ENCODE measurements at places on chromosomes 5 and 9.

- no peak for DNase-seq
Measured at GRCh38 chr5:125609011-125609410, 814.2 kb upstream of the GRAMD2B start.

GRCh38 chr5:133996683-133997252 is 8.0 kb downstream of the VDAC1 start:
- DNase-seq: no peak

DNA sequence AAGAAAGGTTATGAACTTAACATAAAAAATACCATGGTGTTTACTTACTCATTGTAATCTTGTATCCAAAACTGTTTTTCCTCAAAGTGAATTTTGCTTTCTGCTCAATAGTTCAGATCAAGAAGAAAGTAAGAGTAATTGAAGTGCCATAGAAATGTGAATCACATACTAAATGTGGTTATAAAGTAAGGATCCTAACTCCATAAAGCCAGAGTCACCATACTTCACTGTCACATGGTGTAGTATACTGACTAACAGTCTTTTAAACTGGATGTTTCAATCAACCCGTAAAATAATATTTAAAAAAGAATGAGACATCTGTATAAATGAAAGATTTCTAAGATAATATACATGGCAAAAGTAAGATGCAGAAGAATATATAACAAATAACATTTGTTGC is 72.1 kb downstream of the NIPBL start:
- DNase-seq: no peak

GRCh38 chr5:126003309-126003708 is 419.9 kb upstream of the GRAMD2B start:
- no peak for DNase-seq

DNA sequence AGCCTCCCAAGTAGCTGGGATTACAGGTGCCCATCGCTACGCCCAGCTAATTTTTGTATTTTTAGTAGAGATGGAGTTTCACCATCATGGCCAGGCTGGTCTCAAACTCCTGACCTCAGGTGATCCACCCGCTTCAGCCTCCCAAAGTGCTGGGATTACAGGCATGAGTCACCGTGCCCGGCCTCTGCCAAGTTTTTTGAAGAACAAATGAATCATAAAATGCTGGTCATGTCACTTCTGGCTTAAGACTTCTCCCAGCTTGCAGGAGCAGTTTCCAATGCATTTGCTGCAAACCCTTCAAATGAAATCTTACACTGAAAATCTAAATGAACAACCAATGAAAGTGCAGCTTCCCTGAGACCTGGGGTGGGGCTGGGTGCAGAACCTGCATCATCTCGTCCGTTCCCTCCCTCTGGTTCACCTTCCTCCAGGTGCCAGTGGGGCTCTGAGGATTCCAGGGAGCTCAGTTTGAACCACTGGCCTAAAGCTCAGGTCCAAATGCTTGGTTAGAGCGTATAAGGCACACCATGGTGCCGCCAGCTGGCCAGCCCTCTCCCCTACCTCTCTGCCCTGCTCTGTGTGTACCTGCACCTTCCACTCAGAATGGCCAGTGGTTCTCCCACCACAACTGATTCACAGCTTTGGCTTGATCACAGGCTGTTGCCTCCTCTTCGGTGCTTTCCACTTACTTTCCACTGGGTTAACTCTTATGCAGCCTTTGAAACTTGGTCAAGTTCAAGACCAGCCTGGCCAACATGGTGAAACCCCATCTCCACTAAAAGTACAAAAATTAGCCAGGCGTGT is 39.8 kb upstream of the FUBP3 start:
- no peak for DNase-seq

DNA sequence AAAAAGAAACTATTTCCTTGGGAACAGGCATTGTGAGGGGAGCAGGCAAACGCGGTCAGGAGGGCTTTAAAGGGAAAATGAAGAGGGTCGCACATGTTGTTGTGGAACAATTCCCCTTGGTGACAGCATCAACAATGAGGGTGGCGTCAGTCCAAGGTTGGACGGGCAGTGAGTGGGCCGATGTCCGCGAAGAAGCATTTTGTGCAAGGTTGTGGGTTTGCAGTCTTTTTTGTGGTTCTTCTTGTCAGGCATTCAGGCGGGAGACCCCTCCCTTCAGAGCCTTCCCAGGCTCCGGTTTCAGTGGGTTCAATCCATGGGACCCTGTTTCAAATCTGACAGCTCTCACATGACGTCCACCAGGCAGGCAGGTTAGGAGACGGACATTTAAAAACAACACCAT is 11.1 kb upstream of the SLC6A19 start:
- DNase-seq: no peak

GRCh38 chr5:56861893-56862485 is 46.6 kb downstream of the MAP3K1 start:
- no peak for DNase-seq

DNA sequence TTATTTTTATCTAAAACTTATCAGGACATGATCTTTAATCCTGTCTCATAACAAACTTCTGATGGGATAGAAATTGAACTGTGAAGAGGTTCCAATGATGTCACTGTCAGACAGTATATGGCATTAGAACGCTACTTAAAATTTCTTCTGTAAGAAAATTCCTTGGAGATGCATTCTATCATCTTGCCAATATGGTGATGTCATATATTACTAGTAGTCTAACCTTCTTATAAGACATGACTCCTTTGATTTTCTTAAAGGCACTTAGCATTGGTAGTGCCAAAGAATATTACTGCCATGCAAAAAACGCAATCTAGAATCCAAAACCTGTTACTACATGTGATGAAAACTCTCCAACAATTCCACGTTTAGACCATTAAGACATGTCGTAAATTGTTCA is 131.1 kb downstream of the SLC25A46 start:
- DNase-seq: no peak

DNA sequence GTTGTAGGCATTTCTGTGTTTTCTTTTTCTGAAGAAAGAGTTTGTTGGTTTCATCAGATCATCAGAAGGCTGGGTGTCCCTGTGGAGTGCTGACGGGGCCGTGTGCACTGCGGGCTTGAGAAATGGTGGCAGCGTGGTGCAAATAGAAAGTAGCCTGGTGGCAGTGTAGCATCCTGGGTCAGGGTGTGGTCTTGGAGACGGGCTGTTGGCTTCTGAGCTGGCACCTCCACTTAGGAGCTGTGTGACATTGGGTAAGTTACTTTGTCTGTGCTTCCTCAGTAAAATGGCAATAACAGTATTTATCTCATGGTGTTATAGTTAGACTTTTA is 10.0 kb upstream of the NDST1 start:
- DNase-seq: no peak

- peak; percentile 80 for DNase-seq
Measured at GRCh38 chr5:175517824-175518450, 39.6 kb downstream of the SFXN1 start.

GRCh38 chr5:2251751-2252150 is 369.0 kb upstream of the IRX4 start:
- no peak for DNase-seq

- no peak for DNase-seq
Measured at GRCh38 chr5:73975845-73976244, 349.8 kb downstream of the ARHGEF28 start.

GRCh38 chr9:21434202-21435014 is 5.8 kb upstream of the IFNA1 start:
- peak; percentile 30 for DNase-seq

GRCh38 chr9:20508242-20508641 is 114.1 kb downstream of the MLLT3 start:
- no peak for DNase-seq

- DNase-seq: no peak
Measured at GRCh38 chr9:133882849-133883755, 109.0 kb downstream of the VAV2 start.

DNA sequence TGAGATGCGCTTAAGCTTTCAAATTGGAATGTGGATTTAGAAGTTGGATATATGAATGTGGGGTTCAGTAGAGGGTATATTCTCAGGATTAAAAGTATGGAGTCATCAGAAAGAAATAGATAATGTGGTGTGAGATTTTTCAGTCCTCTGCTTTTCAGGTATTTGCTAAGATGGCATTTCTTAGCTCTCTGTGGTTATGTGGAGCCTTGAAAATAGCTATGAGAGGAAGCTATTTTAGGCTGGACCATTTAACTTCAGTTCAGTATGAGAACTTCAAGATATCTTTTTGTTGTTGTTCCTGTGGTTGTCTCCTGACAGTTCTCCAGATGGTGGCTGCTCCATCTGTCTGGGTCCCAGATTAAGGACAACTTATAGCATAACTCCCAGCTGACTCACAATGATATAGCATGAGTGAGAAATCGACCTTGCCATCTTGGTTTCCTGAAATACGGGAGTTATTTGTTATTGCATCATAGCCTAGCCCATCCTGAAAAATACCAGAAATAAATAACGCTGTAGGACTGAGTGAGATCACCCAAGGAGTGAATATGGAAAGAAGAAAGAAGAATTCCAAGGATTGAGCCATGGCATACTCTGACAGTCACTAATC is 461.5 kb downstream of the ANXA1 start:
- DNase-seq: no peak

DNA sequence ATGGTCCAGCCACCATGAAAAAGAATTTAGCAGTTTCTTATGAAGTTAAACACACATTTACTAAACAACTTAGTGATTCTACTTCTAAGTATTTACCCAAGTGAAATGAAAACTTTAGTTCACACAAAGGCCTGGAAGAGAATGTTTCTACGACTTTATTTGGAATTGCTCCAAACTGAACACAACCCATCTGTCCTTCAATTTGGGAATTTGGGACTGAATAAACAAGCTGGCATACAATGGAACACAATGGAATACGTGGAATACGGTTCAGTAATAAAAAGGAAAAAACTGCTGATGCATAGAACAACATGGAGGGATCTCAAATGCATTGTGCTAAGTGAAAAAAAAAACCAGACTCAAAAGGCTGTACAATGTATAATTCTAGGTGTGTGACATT is 44.6 kb upstream of the BASP1 start:
- DNase-seq: no peak

DNA sequence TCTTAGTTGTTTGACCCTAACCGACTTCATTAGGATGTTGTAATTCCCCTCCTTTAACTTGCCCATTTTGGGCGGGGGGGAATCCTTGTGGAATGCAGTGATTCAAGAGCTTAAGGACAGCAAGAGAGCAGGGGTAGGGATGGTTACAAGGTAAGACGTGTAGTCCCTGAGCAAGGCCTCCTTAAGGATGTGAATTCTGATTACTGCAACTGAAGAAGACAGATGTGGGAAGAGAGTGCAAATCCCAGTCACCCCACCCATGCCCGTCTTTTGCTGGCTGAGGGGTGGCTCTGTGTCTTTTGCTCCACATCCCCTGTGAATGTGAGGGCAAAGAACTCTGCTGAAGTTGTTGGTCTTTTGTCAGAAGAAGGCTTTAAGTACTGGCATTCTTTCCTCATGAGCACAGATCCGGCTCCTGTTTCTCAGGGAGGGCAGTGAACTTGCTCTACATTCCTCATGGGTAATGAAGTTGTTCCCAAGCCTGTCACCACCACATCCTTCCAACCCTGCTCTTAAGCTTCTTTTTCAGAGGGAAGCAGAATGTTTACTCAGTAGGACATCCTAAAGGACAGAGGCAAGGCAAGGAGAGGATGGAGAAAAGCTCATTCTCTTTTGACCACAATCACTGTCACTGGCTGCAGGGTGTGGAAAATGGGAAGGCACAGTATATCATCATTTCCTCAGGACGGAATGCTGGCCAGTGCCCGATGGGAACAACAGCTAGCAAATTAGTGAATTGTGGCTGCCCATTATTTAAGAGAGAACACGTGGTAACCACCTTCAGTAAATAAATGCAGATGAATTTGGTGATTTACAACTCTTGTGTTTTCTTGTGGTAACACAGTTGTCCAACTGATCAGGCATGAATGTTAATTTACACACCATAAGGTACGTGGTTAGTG is 61.5 kb downstream of the RAI14 start:
- DNase-seq: no peak

- DNase-seq: no peak
Measured at GRCh38 chr9:109248133-109248581, 72.7 kb downstream of the EPB41L4B start.

GRCh38 chr5:173537228-173537627 is 79.2 kb downstream of the BOD1 start:
- no peak for DNase-seq

DNA sequence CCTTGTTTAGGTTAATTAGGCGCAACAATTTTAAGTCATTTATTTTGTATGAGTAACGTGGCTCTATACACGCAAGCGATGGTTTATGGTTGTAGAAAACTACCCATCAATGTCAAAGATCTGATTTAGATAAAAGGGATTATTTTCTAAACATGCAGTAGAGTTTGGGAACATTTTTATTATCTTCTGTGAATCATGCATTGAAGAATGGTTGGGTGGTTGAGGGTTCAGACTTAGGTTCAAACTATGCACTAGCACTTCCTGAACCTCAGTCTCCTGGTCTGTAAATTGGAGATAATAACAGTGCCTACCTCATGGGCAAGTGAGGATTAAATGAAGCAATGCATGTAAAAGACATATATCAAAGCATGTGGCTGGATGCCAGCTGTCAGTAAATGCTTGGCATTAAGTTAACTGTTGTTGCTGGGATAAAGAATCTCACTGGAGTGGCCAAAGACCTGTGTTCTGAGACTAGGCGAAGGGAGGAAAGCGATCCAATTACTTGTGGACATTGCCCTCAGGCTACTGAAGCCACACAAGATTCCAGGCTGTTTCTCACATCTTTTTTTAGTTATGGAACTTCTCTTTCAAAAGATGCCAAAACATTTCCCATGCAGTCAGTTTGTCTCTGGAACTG is 1.1 kb upstream of the OTULINL start:
- no peak for DNase-seq

- DNase-seq: no peak
Measured at GRCh38 chr9:37398464-37399025, 24.0 kb upstream of the GRHPR start.

- no peak for DNase-seq
Measured at GRCh38 chr5:43514471-43514815, 505 bp downstream of the C5orf34 start.

DNA sequence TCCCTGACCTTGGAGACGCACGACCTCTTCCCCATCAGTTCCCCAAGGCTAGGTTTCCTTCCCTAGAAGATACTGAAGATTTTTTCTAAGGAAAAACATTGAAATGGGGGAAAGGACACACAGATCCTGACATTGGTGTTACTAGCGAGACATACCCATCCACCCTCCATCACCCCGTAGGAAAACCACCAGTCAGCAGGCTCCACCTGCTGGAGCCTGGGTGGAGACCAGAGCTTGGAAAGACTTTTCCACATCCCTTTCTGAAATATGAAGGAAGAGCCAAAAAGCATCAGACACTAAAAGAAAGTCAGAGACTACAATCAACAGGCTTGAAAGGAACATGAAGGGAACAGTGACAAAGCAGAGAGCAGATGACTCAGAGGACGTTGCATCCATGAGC is 638.0 kb downstream of the IRX1 start:
- no peak for DNase-seq

- no peak for DNase-seq
Measured at GRCh38 chr9:29437526-29437925, 1864.2 kb upstream of the C9orf72 start.
